ENCODE measurements at places on chromosomes 12 and 14.

DNA sequence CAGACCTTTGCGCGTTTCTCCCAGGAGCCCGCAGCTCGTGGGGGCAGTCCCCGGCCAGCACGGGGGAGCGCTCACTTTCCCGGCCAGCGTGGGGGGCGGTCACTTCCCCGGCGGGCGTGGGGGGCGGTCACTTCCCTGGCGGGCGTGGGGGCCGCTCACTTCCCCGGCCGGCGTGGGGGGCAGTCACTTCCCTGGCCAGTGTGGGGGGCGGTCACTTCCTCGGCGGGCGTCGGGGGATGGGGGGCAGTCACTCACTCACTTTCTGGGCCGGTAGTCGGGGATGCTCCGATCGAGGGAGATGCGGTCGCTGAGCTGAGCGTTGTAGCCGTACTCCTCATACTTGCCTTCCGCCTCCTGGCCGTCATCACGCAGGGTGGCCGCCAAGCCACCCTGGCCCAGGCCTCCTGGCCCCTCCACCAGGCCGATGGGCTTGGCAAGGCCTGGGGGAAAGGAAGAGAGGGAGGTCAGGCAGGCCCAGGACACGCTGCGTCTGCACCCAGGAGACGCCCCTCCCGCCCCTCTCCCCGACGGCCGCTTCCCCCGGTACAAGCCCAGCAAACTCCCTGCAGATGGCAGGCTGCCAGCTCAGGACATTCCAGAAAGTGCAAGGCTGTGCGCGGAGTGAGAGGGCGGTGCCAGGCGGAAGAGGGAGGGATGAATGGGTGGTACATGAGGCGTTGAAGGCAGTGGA is 43.3 kb downstream of the GALNT9 start:
- peak; percentile 43 for DNase-seq

GRCh38 chr12:61654698-61655097 is 605.5 kb upstream of the USP15 start:
- DNase-seq: no peak

- DNase-seq: peak; percentile 9
Measured at GRCh38 chr14:73591690-73592449, at the start of gene ACOT4. ACOT4 (plus strand) TSS chr14:73591873; CDS start chr14:73591960, 87 bp downstream.

DNA sequence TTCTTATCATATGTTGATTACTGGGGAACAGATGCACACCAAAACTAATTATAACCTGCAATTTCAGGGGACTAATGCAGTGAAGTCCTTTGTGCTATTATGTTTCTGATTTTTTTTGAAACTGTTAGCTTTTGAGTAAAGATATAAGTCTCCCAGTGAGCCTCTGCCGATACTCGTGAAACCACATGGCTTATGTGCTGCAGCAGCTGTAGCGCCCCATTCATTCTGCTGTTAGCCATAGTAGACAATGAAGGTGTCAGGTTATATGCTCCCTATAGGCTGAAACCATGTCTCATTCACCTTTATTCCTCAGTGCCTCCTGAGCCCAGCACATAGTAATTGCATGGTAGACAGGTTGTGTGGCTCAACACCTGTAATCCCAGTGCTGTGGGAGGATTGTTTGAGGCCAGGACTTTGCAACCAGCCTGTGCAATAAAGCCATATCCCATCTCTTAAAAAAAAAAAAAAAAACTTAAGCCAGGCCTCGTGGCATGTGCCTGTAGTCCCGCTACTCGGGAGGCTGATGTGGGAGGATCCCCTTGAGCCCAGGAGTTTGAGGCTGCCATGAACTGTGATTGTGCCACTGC is 25.0 kb downstream of the GOLGA5 start:
- DNase-seq: no peak

- no peak for DNase-seq
Measured at GRCh38 chr14:99862136-99862535, 68.9 kb downstream of the EML1 start.

DNA sequence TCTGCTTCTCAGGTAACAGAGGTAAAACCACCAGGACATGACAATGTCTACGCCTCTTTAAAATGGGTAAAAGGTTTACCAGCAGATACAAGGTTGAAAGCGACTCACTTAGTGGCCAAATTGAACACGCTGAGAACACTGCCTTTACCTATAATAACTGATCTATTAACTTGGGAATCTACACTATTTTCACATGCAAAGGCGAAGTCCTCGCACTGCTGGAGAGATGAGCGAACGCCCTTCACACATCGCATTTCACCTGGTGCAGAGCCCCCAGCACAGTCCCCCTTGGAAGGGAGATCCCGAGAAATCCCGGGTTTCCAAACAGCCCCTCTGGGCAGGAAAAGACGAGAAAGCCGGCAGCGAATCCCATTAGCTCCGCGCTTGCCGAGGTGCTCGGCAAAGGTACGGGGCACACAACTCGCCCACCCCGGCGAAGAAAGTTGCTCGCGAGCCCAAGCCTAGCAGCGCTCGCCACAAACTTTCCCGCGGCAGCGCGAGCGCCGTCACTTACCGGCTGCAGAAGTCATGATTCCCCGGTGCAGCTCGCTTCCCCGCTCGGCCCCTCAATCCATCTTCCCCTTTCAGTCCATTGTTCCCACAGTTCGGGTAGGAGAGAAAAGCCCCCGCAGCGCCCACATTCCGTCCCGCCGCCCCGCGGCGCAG is 423 bp downstream of the FGD6 start:
- DNase-seq: peak; percentile 9

DNA sequence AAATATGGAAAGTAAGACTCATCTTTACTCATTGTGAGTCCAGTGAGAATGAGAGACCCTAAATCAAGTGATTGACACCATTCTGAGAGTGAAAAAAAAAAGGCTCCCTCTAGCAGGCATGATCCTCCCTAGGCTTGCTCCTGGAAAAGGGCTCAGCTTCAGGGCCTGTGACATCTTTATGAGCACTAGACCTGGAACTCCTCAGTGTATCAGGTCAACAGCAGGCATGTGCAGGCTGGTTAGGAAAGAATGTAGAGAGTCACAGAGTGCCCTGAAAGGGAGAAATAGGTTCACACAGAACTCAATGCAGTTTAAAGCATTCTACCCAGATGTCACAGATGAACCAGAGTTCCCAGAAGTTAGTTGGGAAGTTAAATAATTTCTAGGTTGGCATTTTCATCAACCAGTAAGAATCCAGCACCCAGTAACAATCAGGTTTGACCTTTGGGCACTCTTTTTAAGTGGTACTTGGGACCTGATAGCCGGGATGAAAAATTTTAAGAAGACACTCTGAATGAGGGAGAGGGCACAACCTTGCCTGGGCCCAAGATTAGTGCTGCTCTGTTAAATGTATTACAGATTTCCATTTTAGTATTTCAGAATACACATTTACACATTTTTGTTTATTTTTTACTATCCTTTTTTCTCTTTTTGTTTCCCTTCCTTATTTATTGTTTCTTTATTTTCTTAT is 828.8 kb downstream of the C12orf50 start:
- DNase-seq: no peak
